ENCODE measurements at places on chromosomes 2 and 18. TPM values are rescaled to one million over a fixed set of nuclear protein-coding genes. Genes with fewer than 3 reads are reported as not detected.

DNA sequence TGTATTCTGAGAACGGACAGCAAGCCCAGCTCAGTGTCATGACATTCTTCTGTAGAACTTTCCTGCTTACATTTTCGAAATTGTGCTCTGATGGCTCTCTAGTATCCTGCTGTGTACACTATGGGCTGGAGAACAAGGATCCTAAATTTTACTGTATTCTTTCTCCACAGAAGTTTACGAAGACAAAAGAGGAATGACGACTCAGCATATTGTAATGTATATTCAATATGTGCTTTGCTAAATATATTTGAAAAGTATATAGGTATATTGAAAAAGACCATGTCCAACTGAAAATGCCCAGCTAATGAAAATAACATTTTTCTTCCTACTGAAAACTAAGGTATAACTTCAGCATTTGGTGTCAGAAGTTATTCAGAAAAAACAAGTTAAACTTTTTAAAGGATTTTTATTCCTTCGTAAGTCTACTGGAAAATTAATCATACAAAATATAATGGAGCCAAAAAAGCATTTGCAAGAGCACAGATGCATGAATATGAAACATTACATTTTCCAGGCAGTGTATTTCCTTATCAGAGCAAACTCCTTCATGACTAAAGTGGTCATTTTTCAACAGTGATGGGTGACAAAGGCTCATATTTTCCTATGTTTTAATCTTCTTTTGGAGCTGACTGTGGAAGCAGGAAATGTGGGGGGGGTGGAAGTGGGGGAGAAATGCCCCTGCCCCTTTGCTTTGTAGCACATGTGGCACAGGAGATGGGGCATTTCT is 143.8 kb upstream of the THUMPD2 start:
- no peak for DNase-seq

DNA sequence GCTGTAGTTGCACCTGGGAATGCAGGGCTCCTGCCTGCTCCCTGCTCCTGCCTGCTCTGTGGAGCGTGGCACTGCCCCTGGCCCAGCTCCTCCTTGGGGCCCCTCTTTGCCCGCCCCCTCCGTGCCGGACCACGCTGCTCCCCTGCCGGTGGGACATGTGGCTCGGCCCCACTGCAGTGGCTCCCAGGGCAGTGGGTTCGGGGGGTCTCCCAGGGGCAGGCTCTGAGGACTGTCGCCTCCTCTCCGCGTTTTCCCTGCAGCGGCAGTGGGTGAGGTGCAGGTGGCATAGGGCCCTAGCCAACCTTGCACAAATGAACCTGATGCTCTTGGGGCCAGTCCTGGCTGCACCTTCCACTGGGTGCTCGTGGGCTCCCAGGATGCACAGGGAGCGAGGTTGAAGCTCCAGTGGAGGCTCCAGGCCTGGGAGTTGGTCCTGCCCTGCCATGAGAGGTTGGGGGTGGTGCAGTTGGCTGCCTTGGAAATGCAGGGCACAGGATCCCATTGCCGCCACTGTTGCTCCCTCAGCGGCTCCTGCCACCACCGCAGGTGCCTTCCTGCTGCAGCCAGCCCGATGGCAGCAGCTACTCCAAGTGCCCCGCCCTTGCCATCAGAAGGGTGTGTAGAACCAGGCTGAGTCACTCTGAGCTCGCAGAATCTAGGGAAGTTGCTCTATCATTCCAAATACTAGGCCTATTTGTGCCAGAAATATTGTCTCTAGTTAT is 313.1 kb upstream of the SYT4 start:
- DNase-seq = no peak

GRCh38 chr2:219709331-219709761 is 81.9 kb downstream of the SLC4A3 start:
- no peak for DNase-seq

- DNase-seq = no peak
These were observed 625.2 kb downstream of the CPS1 start for GRCh38 chr2:211181626-211182025.

GRCh38 chr2:111924617-111925107 is 26.3 kb downstream of the MERTK start:
- no peak for DNase-seq

DNA sequence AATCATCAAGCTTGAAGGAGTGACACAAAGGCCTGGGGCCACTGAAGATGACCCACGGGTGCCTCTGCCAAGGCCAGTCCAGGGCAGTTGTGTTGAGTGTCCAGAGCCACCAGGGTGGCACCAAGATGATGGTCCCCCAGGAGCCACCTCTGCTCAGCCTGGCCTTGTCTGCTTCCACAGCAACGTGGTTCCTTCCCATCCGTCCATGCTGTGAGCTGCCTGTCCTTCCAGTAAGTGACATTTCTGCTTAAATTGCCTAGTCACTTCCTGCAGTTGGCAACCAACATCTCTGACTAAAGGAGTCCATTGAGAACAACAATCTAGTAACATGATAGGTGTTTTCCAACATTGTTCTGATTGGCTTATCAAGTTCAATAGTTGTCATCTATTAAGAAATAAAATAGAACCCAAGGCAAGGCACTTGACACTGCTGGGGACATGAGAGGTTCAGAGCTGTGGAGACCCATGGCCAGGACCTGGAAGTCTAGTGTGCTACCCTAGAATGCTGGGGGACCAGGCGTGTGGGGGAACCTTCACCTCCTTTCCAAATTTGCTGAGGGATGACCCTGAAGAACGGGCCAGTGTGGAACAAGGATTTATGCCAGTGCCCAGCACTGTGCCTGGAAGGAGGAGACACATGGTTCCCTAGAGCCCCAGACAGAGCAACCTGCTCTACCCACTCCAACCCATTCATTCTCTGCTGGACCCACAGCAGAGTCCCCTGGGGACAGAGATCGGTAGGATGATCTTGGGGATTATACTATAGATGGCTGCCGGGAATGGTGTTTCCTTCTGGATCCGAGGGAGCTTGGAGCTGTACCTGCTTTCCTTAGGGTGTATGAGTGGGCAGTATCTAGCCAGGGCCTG is 98.9 kb upstream of the EPC2 start:
- DNase-seq = no peak

DNA sequence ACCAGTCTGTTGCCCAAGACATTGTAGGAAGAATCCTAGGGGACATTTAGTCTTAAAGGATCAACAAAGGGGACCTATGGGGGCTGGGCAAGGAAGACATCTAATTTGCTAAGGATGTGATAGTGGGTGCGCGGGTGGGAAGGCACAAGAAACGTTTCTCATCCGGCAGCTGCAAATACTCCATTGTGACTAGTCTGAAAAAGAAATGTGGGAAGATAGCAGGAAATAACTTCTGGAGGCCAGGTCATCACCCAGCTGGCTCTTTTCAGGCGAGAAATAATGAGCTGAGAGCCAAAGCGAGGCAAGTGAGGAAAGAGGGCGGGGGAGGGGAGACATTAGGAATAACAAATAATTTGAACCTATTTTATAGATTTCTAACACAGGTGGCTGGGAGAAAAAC is 70.3 kb upstream of the NCK2 start:
- DNase-seq = no peak

DNA sequence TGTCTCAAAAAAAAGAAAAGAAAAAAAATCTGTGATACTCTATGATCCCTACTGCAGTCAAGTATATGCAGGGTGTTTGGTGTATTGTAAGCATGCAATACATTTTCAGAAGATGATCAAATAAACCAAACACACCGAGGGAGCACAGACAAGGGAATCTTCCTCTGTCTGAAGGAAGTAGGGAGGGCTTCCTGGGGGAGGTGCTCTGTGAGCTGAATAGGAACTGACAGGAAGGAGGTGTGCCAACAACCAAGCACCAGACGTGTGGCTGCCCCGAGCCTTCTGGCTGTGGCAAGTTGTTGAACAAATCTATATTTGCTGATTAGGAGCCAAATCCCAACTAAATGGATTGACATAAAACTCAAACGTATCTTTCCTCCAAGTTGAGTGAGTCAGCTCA is 14.6 kb downstream of the THNSL2 start:
- DNase-seq = no peak

DNA sequence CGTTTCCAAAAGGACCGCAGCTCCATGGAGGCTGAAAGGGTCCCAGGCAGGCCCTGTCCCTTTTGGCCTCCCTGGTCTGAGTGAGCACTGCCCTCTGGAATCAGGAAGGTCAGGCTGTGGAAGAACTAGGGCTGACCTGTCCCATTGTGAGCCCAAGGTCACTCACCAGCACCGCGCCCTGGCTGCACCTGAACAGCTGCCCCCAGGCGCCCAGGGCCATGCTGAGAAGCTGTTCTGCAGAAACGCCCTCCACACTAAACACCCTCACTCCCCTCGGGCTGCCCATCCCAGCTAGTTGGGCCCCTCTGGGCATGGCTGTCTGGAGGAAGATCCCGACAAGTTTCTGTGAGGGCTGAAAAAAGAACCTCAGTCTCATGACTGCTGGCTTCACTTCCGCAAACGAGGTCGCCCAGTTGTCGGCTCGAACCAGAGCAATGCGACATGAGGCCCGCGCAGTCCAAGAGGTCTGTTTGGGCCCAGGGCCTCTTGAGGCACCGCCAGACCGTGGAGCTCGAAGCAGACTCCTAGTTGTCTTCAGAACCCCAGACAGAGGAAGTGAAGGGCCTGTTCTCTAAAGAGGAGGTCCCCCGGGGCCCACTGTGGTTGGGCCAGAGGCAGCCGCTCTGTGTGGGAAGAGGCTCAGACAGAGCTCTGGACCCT is 64.4 kb downstream of the INPP5D start:
- no peak for DNase-seq

GRCh38 chr2:8115456-8115855 is 566.4 kb upstream of the ID2 start:
- DNase-seq = no peak

DNA sequence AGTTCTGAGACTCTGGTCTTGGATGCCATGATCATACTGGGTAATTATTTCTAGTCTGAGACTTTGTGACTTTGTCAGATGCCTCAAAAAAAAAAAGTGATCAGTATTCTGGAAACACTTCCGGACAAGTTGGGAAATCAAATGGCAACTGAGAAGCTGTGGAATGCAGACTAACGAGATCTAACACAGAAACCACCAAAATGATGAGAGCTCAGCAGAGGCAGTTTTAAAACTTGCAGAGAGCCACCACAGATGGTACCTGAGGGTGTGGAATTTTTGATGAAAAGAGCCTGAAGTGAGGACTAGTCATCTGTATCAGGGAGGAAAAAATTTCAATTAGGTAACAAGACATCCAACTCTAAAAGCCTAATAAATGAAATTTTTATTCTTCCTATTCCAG is 5.5 kb upstream of the GPR75 start:
- no peak for DNase-seq

- no peak for DNase-seq
These were observed 90.3 kb upstream of the PHLPP1 start for GRCh38 chr18:62625019-62625418.

DNA sequence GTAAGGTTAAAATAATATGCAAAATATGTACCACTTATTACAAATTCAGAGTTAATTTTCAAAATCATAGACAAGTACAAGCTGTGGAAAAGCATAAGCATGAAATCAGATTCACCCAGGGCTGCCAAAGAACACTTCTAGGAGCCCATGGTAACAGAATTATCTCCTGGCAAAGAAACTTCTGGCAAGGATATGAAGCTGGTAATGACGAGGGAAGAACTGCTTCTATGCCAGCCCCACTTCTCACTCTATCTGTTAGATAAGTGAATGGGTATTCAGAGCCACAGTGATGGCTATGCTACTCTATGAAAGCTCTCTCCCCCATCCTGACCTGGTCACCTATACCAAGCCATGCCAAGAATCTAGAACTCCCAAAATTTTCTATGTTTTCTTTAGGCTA is 36.9 kb upstream of the PDE1A start:
- DNase-seq = no peak

- no peak for DNase-seq
These were observed 223.8 kb downstream of the TTC32 start for GRCh38 chr2:19677825-19678518.

- no peak for DNase-seq
These were observed 131.6 kb downstream of the CCDC85A start for GRCh38 chr2:56315376-56315775.

DNA sequence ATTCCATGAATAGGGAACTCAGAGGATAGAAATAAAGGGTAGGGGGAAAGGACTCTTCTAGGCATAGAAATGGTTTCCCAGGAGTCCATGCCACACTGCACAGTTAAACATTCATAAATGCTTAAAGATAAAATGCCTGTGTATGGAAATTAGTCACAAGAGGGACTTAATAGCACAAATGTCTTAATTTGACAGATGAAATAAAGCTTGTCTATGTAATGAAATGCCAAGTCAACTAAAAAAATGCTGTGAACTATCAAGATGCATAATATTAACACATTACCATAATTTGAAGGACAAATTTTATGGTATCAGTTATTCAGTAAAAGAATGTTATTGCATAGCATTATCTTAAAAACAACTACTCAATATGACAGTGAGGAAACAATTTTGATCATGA is 553.2 kb upstream of the NETO1 start:
- no peak for DNase-seq

GRCh38 chr2:149158957-149159356 is 120.5 kb downstream of the LYPD6B start:
- DNase-seq = no peak

DNA sequence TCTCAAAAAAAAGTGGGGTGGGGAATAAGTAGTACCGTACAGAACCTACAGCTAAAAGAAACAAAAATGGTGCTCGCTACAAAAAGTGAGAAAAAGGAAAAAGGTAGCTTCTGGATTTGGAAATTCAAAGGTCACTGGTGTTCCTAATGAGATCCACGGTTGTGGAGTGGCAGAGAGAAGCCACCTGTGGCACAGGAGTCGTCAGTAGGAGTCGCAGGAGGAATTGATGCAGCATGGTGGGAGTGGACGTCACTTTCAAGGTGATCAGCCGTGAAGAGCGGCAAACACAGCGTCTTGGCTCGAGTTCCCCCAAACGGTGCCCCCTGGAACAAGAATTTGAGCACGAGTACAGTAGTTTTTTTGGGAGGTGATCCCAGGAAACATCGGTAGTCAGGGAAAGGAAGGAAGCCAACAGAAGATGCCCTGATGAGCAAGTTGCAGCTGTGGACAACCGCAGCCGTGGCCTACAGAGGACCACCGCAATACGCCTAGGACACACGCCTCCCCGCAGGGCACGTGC is 1.4 kb upstream of the TTL start:
- DNase-seq = no peak

- DNase-seq = no peak
These were observed 5.1 kb downstream of the CHPF start for GRCh38 chr2:219538504-219538951.

GRCh38 chr18:23595591-23595990 is 9.3 kb upstream of the NPC1 start:
- no peak for DNase-seq

The CDH2 gene
- 162 TPM for total RNA-seq

The TGFA gene
- 4.7 TPM for total RNA-seq

The ATP6V1C2 gene
- total RNA-seq = not detected

The PCARE gene
- not detected for total RNA-seq
